ENCODE measurements at places on chromosomes 1 and 21. TPM values are rescaled to one million over a fixed set of nuclear protein-coding genes. Genes with fewer than 3 reads are reported as not detected.

DNA sequence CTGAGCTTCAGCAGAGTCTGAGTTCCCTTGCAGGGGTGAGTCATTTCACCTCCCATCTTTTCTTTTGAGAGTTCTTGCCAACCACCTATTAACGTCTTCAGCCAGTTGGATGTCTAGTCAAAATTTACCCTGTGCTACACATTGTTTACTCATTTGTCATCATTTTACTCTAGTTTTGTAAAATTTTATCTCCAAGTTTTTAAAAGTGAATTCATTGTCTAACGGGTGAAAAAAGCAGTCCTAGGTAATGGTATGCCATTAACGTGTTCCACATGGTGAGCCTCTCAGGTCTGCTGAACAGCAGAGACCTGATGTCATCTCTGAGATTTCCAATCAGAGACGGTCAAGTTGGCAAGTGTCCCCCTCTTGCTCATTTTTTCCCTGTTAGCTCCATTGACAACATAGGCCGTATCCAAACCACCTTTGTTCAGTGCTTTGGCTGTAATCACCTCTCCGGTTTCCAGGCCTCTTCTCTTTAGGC is 85.4 kb downstream of the TBX15 start:
- DNase-seq: no peak

DNA sequence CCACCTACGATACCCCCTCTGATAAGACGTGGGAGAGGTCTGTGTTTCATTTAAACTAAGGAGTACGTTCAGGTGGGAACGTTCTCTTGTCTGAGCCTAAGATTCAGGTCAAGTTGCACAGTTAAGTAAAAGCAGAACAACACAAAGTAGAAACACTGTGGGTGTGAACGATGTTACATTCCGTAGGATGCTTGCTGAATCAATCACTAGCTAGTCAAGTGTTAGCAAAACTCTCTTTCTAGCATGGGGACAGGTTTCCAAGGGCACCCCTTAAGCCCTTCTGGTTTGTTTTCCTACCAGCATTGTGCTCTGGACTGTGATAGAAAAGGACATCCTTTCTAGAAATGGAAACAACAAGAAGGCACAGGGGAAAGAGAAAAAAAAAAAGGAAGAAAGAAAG is 13.3 kb downstream of the C1orf162 start:
- DNase-seq: no peak

- DNase-seq: no peak
Observed at GRCh38 chr1:20974951-20975350, 187.8 kb upstream of the HP1BP3 start.

- peak; percentile 78 for DNase-seq
Observed at GRCh38 chr1:178501705-178502329, 5.1 kb upstream of the CLEC20A start.

GRCh38 chr1:6834366-6834765 is 49.1 kb downstream of the CAMTA1 start:
- no peak for DNase-seq

- DNase-seq: no peak
Observed at GRCh38 chr1:167955915-167956314, 19.0 kb upstream of the MPC2 start.

DNA sequence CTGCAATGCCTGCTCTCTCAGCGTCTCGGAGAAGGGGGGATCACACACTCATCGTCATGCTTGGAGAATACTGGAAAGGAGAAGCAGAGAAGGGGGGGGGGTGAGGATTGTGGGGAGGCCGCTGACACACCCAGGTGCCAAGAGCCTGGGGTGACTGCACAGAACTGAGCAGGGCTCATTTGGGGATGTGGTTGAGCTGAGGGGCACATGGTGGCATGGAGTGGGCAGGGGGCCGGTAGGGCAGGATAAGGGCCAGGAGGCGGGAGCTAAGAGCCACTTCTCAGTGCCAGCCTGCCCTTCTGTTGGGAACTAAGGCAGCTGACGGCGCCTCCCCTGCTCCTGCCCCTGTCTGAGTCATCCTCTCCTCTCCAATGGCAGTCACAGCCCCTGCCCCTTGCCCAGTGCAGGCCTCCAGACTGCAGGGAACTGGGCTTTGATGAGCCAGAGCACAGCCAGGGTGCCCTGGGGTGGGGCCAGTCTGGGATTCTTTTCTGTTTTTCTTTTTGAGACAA is 27.2 kb downstream of the MRPL37 start:
- no peak for DNase-seq

DNA sequence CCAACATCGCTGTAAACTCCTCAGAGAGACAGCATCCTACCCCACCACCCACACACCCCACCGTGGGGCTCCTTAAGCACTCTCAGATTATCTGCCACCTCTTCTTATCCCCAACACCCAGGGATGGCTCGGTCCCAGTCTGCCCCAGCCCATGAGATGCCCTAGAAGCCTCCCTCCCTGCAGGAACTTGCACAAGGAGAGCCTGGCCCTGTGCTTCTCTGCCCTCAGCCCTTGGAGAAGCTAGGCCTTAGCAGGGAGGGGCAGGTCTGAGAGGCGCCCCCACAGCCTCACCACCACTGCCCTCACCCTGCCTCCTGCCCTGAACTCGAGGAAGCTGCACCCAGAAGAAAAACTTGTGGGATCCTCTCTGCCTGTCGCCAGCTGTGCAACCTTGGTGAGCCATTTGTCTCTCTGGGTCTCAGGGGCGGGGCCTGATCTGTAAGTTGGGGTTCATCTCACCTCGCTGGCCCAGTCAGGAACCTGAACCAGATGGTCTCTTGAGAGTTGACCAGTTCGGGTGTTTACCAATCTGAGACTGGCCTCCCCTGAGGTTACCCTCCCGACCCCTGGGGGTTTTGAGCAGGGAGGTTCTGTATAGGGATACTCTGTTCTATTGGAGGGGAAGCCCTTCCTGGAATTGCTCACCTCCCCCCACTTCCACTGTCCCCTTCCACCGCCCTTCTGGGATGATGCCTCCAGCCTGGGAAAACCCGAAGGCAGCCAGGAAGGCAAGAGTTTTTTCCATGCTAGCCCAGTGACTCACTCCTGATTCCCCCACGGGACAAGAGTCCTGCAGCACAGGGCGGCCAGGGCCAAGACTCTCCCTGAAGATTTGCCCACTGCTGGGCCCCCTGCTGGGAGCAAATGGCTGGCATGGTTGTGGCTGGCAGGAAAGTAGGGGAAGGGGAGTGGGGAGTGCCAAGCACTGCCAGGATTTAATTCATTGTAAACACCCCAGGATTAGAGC is at the start of gene S100A3:
TSS of gene S100A3 (minus strand) at position 537 of the 967 bp plus-strand sequence. CDS start 773 bp downstream, outside the sequence.
- DNase-seq: no peak

DNA sequence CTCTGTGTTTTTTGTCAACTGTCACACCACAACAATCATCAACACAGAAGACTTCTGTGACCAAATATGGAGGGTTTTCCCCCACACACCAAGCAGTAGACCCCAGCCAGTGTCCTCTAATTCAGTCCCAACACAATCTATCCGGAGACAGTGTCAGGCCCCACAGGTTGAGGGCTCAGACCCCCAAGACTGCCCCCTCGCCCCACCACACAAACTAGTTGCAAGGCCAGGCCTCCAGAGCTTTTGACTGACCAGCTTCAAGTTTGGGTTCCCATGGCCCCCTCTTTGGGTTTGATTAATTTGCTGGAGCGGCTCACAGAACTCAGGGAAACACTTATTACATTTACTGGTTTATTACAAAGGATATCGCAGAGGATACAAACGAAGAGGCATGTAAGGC is 37.2 kb downstream of the NEK2 start:
- no peak for DNase-seq

The LCK gene
- total RNA-seq: not detected

GRCh38 chr1:95889400-95889799 is 655.4 kb downstream of the RWDD3 start:
- no peak for DNase-seq

GRCh38 chr1:226983247-226983991 is 43.3 kb downstream of the COQ8A start:
- DNase-seq: peak; percentile 16

GRCh38 chr1:220368352-220369265 is 96.4 kb upstream of the RAB3GAP2 start:
- DNase-seq: no peak

GRCh38 chr1:110627764-110628163 is 21.6 kb upstream of the KCNA2 start:
- DNase-seq: no peak

- no peak for DNase-seq
Observed at GRCh38 chr1:227914801-227915563, 32.8 kb downstream of the WNT9A start.

The VSIG8 gene
- total RNA-seq: not detected

- DNase-seq: no peak
Observed at GRCh38 chr21:29697555-29698193, 242.1 kb downstream of the GRIK1 start.

DNA sequence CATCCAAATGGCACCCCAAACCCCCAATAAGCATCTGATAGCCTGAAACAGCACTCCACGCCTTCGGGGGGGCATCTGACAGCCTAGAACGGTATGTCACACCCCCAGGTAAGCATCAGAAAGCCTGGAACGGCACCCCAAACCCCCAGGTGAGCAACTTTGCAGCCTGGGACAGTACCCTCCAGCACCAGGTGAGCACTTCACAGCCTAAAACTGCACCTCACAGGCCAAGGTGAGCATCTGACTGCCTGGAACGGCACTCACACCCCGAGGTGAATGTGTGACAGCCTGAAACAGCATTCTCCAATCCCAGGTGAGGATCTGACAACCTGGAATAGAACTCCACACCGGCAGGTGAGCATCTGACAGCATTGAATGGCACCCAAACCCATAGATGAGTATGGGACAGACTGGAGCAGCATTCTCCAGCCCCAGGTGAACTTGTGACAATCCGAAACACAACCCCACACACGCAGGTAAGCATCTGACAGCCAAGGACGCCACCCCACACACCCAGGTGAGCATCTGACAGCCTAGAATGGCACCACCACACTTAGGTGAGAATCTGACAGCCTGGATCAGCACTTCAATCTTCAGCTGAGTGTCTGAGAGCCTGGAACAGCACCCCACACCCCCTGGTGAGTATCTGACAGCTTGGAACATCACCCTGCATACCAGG is 18.3 kb upstream of the MMEL1 start:
- DNase-seq: no peak

The IFNLR1 gene
- 0.41 TPM for total RNA-seq

DNA sequence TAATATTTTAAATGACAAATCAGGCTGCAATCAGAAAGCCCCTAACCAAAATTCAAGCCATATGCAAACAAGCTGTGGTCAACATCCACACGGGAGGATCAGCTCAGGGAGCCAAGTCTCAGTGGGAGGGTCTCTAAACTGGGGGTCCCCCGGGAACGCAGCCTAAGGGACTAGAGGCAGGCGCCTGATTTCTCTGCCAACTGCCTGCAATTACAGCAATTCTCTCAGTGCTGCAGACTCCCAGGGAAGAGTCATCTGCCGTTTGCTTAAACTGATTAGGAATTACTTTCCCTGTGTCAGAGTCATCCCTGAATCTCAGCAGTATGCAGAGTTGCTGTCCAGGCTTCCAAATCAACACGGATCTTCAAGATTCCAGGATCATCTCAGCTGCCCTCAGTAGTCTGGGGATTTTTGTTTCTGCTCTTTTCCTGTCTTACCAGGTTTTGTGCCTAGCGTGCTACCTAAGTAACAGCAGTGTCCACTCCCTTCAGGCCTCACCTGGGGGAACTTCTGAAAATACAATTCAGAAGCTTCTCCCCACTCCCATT is 247.8 kb downstream of the RRAGC start:
- no peak for DNase-seq

- DNase-seq: no peak
Observed at GRCh38 chr1:210691039-210691610, 362.4 kb downstream of the HHAT start.

DNA sequence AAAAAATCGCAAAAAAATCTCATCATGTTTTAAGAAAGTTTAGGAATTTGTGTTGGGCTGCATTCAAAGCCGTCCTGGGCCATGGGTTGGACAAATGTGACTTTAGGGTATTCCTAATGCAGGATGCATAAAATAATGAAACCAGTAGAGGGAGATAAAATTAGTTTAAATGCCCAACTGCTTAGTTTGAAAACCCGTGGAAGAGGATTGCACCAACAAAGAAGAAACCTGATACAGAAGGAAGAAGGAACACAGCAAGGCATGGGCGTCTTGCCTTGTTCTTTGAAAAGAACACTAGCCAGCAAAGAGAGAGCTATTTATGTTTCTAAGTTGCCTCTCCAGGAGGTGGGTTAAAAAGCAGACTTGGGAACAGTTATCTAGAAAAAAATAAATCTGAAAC is 37.9 kb downstream of the WDR3 start:
- DNase-seq: no peak

DNA sequence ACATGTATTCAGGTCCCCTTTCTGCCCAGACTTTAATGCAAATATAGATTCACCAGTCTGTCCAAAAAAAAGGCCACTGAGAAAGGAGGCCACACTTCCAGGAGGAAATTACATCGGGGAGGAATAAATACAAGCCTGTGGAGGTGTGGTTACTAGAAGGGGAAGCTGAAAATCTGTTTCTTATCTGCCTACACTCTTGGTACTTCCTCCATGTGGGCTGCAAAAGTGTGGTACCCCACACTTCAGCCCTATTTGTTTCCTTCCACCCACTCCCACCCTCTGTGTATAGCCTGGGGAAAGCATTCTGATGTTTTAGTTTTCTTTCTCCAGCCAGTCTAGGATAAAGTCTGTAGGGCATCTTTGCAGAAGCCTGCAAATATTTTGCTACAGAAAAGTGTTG is 38.4 kb downstream of the UTP25 start:
- DNase-seq: no peak

GRCh38 chr1:217857061-217857460 is 225.9 kb downstream of the SPATA17 start:
- DNase-seq: no peak

GRCh38 chr1:178645808-178646200 is 79.2 kb upstream of the RALGPS2 start:
- DNase-seq: no peak

- no peak for DNase-seq
Observed at GRCh38 chr1:226370144-226370923, 37.6 kb downstream of the PARP1 start.

DNA sequence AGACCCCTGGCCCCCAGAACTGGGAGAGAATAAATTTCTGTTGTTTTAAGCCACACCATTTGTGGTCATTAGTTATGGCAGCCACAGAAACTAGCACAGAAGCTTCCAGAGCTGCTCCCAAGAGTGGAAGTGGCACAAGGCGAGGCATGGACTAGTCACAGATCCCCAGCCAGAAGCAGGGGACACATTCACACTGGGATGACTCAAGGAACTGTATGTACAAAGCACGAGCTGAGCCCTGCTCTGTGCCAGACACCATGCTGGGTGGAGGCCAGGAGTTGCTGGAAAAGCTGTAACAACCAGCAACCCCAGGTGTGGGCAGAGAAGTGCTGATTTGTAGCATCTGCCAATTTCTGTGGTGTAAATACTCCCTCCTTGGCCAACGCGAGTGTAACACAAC is 55.6 kb downstream of the TCP10L start:
- no peak for DNase-seq

The UBXN10 gene
- 3.3 TPM for total RNA-seq

The ADAM30 gene
- not detected for total RNA-seq

- DNase-seq: no peak
Observed at GRCh38 chr1:197284966-197285365, 16.9 kb downstream of the CRB1 start.

Data from frontal cortex (tissue), 4 donors.